ENCODE measurements at places on chromosomes 5 and 9. TPM values are rescaled to one million over a fixed set of nuclear protein-coding genes. Genes with fewer than 3 reads are reported as not detected.

The CTNND2 gene
- 0.42 TPM for total RNA-seq

The PTPRD gene
- total RNA-seq, result 13.5 TPM

The MRPL50 gene
- total RNA-seq, result 15.7 TPM

The FBXW2 gene
- total RNA-seq, result 18.1 TPM

The SLC45A2 gene
- not detected for total RNA-seq

The NR6A1 gene
- total RNA-seq, result 0.47 TPM

The ZFP2 gene
- total RNA-seq, result 1.4 TPM

The LCN10 gene
- total RNA-seq, result 1.2 TPM

The NME5 gene
- 1.2 TPM for total RNA-seq

The PPP3R2 gene
- not detected for total RNA-seq

The TAF1L gene
- not detected for total RNA-seq

The TMEM171 gene
- 0.19 TPM for total RNA-seq

The OBP2B gene
- total RNA-seq, result not detected

The COL23A1 gene
- 1.5 TPM for total RNA-seq

The LHX2 gene
- total RNA-seq, result 0.19 TPM

The HK3 gene
- 3.2 TPM for total RNA-seq

The PDE6A gene
- under 0.01 TPM for total RNA-seq

The GARNL3 gene
- total RNA-seq, result 2.2 TPM

The NMUR2 gene
- 0.05 TPM for total RNA-seq

The F12 gene
- total RNA-seq, result 0.19 TPM

The ACOT12 gene
- 0.05 TPM for total RNA-seq

The PCDHGA1 gene
- 0.09 TPM for total RNA-seq

The CARD6 gene
- 3.4 TPM for total RNA-seq

The OR2K2 gene
- not detected for total RNA-seq

The ANXA6 gene
- total RNA-seq, result 381 TPM

The PCDHGB2 gene
- 0.28 TPM for total RNA-seq

The GKAP1 gene
- total RNA-seq, result 14.3 TPM

The SH3TC2 gene
- 0.24 TPM for total RNA-seq

The SPATA31C1 gene
- total RNA-seq, result not detected

The WDR70 gene
- total RNA-seq, result 39.9 TPM

All from thymus (tissue), 14 donors.